ENCODE measurements at places on chromosomes 6 and 20. TPM values are rescaled to one million over a fixed set of nuclear protein-coding genes. Genes with fewer than 3 reads are reported as not detected.

ESR1 gene
- total RNA-seq, result not detected

TRIM31 gene
- not detected for total RNA-seq

PSORS1C1 gene
- 3.7 TPM for total RNA-seq

NFKBIL1 gene
- 24.7 TPM for total RNA-seq

DEFB124 gene
- not detected for total RNA-seq

SLC17A2 gene
- total RNA-seq, result not detected
